D341Med (cell line): ENCODE measurements at places on chromosomes 16 and 17.

DNA sequence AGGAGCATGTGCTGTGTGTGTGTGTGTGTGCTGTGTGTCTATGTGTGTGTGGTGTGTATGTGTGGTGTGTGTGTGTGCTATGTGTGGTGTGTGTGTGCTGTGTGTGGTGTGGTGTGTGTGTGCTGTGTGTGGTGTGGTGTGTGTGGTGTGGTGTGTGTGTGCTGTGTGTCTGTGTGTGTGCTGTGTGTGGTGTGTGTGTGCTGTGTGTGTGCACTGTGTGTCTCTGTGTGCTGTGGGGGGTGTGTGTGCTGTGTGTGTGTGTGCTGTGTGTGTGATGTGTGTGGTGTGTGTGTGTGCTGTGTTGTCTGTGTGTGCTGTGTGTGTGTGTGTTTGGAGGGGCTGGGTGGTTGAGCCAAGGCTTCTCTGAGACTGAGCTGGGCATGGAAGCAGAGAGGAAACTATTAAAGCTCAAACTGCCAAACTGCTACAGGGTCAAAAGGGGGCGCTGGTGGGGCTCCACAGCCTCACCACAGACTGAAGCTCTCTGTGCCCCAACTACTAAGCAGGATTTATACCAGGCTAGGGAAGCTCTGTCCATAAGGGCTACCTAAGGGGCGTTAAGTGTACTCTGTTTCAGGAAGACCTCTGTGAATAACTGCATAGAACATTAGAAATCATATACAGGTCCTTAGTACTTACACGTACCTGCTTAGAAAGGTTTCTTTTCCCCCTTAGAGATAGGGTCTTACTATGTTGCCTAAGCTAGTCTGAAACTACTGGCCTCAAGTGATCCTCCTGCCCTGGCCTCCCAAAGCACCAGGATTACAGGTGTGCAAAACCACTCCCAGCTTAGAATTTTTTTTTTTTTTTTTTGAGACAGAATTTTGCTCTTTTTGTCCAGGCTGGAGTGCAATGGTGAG is 27.8 kb upstream of the GHDC start:
- peak; percentile 87 for DNase-seq

DNA sequence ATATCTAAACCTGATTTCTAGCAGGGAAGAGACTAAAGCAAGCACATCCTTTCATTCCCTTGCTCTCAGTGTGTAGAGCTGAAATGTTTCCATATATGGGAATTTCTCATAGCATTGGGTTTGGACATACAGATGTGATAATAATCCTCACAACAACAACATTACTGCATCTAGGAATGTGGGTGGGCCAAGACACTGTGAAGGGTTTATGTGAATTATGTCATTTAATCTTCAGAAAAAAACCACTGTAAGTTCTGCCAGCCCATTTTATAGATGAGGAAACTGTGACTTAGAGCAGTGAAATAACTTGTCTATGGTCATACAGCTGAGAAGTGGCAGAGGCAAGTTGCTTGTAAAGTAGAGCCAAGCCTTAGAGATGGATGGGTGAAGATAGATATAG is 5.2 kb downstream of the OMG start:
- no peak for DNase-seq

DNA sequence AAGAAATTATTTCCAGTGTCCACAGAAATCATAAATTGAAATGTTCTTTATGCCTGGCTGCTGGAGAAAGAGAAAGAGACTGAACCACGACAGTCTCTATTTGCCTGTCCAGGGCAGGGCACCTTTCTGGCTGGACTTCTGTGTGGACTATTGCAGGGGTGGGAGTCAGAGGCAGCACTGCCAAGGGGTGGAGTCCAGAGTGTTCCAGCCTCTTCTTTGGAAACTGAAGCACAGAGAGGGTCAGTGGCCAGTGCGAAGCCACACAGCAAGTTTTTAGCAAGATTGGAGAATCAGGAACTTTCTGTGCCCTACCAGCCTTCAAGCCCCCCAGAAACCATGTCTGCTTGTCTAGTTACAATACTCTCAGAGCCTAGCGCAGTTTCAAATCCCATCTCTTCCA is 15.3 kb downstream of the KCNG4 start:
- DNase-seq: no peak

GRCh38 chr17:65449495-65449894 is 112.0 kb downstream of the AXIN2 start:
- DNase-seq: no peak

DNA sequence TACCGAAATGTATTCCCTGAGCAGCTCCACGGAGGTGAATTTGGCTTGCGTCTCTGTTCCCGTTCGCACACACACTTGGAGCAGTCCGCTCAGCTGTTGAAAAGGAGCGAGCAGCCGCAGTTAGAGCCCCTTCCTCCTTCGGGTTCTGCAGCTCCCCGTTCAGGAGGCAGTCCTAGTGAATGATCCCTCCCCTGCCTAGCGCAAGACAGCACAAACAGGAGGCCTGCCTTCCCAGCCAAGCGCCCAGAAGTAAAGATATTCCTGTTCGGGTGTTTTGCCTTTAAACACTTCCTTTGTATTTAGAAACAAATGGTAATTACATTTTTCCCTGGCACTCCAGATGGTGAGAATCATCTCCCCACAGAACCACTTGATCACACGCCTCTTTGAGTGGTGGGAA is 64.7 kb downstream of the ABCC12 start:
- no peak for DNase-seq

GRCh38 chr17:45293413-45294211 is 23.2 kb downstream of the MAP3K14 start:
- DNase-seq: no peak

DNA sequence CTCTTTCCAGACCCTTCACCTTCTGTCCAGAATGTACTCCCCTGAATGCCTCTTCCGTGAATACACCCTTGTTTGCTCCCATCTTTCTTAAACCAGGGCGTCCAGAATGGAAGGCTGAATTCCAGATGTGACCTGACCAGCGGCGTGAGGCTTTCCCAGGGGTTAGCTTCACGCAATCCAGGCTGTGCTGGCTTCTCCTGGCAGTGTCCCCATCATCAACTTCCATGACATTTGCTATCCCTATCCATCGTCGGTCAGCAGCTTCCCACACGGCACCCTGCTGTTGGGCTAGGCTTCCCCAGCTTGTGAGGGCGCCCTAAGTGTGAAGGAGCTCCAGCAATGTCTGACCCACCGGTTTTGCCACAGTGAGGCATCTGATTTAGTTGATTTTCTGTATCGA is 339.8 kb upstream of the TNRC6C start:
- DNase-seq: peak; percentile 25

DNA sequence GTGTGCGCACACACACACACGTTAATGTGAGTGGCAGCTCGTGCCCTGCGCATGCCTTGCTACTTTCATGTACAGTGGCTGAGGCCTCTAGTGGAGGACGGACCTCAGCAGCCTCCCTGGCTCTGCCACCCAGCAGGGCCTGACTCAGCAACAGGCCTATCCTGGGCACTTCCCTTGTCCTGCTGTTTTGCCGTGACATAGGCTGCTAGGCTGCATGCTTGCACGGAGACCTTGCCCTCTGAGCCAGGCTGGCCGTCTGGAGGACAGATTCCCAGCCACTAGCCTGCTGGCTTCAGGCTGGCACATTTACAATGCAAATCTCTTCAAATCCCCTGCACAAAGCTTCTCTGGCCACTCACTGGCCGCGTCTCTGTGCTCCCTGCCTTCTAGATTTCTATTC is 9.5 kb downstream of the RNF213 start:
- no peak for DNase-seq

DNA sequence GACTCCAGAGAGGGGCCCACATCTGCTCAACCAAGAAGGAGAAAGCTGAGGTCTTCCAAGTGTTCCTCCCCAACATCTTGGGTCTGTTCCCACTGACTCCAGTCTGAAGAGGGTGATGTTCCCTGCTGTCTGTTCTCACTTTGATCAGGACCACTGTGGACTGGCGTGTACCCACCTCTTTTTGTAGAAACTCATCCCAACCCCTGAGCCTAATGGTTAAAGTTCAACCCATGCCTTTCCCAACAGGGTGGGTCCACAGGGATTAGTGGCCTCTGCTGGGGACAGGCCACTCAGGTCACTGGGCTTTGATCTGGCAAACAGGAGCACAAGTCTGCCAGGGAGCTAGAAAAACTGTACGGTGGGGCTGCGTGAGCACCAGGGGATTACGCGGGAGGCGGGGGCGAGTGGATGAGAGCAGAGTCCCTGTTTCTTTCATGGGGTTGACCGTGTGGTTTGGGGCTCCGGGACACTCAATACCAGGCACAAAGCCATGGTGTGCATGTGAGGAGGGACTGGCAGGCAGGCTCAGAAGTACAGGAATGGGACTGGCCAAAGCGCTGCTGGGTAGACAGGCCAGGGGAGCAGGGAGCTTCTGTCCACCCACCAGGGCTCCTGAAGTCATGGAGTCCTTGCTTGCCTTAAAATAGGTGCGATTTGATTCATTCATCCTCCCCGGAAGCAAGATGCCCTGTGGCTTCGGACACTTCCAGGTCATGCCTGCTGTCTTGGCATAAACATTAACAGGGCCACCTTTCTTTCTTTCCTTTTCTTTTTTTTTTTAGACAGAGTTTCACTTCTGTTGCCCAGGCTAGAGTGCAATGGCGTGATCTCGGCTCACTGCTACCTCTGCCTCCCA is at the start of gene CA5A:
TSS of gene CA5A (minus strand) at position 155 of the 856 bp plus-strand sequence. CDS start at position 76, 79 bp downstream.
- no peak for DNase-seq

GRCh38 chr17:7173687-7174602 is 5.2 kb downstream of the ASGR1 start:
- DNase-seq: peak; percentile 47

GRCh38 chr16:11051879-11052808 is 107.8 kb downstream of the CLEC16A start:
- no peak for DNase-seq

- DNase-seq: peak; percentile 43
Measured at GRCh38 chr17:7651665-7652387, 1.1 kb downstream of the ATP1B2 start.

DNA sequence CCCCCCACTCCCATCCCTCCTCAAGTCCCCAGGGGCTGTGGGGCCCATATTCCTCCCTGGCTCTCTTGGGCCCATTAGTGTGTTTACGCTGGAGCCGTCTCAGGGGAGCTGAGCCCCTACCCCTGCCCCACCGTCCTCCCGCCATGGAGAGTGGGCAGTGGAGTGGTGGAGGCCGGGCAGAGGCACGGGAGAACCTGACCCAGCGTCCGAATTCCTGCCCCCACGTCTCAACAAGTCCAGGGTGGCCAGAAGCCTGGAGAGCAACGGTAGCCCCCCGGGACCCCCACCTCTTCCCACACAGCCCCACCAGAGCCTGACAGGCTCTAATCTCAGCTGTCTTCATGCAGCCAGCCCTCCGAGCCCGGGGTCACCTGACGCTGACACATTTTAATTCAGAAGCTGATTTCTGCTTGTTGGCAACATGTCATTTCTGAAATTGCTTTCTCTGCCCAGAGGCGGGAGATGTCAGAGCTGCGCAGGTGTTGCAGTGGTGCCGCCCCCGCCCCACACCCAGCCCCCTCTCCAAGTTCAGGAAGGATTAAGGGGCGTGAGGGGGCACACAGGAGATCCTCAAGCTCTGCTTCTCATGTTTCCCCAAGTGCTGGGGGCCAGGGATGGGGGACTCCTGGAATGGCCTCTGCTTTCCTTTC is 32.6 kb downstream of the WNT9B start:
- DNase-seq: no peak

DNA sequence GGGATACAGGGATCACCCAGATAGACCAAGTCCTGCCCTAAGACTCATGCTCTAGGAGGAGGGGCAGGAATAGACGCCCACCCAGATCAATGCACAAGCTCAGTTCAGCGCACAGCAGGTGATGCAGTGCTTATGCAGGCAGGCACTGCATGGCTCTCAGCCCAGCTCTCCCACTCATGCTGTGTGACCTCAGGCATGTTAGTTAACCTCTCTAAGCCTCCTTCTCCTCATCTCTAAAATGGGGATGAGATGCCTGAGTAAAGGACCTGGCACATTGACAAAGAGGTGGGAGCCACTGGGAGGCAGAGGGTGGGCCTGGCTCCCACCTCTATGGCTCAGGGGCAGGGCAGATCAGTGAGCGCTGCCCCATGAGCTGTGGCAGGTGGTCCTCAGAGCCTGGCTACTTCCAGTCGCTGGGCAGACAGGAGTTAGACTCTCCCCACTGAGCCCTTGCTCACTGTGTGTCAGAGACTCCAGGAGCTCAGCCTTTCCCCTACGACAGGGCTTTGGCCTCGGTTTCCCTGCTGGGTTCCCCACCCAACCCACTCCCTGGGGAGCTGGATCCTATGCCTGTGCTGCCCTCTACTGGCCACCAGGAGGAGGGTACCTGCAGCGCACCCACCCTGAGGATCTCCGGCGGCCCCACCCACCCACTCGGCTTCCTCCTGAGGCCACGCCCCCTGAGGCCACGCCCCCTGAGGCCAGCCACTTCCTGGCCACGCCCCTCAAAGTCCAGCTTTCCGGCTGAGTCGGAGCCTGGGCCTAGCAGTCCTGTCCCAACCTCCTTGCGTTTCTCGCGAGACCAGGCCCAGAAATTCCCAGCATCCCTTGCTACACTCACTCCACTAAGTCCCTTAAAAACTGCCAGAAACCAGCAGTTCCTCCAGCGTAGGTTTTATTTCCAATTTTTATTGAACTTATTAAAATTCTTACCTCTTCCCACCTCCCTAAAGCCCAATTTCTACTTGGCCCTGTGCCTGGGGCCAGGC is 196.1 kb downstream of the GSG1L start:
- peak; percentile 92 for DNase-seq

- DNase-seq: no peak
Measured at GRCh38 chr16:21524068-21524751, 75.2 kb upstream of the METTL9 start.

GRCh38 chr17:50190603-50191358 is 10.7 kb downstream of the COL1A1 start:
- DNase-seq: no peak

DNA sequence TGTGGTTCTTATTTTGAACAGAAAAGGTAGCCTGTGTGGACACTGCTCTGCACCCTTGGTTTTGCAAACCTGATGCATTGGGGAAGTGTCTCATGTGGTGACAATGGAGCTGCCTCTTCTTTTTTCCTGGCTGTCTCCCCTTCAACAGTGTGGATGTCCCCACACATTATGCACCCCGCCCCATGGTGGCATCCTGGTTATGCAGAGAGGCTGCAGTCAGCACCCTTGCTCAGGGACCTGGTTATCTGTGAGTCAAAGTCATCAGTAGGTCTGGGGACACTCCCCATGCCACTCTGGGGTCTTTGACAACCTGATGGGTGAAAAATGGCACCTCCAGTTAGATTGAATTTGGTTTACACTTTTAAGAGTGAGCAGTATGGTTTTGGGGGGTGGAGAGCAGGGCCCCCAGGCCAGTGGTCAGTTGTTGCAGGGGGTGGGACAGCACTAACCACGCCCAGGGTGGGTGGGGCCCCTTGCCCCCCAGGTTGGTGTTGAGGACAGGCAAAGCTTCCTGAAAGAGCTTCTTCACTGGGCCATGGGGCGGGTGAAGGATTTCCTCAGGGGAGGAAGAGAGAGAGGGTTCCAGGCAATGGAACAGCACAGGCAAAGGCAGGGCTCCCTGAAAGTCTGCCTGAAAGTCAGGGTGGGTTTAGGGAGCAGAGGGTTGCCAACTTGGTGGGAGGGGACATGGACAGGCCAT is 24.6 kb upstream of the KCNJ12 start:
- DNase-seq: no peak

DNA sequence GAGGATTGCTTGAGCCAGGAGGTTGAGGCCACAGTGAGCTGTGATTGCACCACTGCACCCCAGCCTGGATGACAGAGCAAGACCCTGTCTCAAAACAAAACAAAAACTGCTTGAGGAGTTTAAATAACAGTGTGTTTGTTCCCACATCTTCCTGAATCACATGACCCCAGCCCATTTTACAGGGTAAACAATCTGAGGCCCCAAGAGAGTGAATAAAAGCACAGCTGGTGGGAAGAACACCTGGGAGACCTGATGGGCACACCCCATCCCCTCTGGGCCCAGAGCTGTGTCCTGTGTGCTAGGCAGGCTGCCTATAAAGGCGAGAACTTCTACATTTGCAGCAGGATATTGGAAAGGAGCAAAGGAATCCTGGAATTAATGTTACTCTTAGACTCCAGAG is 69.6 kb downstream of the PLXDC1 start:
- no peak for DNase-seq
